ENCODE measurements at places on chromosomes 6 and 20.

DNA sequence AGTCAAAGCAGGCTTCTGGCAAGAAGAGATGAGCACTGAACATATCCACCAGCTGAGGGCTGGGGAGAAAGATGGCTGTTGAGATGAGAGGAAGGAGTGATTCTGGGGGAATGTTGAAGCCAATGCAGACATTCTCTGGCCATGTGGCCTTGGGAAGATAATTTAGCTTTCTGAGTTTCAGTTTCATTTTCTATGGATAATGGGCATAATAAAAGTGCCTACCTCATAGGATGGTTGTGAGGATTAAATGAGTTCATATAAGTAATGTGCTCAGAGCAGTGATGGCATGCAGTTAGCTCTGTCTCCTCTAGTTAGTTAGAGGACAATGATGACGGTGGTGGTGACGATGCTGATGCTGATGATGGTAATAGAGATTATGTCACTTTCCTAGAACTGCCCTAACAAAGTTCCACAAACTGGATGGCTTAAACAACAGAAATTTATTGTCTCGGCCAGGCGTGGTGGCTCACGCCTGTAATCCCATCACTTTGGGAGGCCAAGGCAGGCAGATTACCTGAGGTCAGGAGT, 18.5 kb upstream of the KCNK5 start:
- no peak for DNase-seq

GRCh38 chr20:62719250-62719935, 10.8 kb downstream of the NTSR1 start:
- peak; percentile 62 for DNase-seq

DNA sequence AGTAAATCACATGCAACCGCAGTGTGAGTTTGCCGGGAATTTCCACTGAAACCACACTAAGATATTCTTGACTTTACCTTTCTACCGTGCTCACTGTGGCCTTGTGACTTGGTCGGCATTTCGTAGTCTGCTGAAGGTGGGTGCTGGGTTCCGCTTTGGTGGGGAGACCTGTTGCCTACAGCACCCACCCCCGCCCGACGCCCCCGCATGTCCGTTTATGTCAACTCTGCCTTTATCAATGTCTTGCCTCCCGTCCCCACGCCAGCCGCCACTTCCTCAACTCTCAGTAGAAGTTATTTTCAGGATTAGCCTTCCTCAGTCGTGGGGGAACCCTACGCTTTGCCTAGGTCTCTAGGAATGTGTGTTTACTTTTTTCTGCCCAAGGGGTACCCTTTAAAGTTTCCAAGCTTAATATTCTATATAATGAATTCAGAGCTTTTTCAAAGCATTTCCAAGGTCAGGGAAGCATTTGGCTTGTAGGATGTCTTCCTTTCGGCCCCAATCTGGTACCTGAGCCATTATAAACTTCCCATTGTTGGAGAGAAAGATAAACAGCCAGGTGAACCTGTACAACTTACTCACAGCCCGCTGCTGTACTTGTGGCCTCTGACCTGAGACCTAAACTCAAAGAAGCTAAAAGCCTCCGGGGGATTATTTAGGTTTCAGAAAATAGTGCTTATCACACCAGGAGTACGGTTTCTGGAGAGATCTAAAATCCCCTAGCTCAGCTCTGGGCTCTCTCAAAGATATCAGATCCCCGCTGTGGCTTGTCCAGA, 54.2 kb downstream of the TBC1D7 start:
- DNase-seq: no peak

DNA sequence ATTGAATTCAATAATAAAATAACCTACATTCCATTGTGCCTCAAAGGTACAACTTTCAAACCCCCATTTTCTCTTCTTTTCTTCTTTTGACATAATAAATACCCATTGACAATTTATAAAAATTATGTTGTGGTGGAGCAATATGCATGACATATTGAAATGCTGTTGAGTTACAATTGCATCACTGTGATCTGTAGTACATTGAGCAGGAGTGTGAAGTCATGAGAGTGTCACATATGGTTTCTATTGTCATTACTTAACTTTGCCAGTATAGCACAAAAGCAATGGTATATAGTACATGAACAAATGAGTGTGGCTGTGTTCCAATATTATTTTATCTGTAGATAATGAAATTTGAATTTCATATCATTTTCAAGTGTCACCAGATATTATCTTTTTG, 441.3 kb downstream of the GJA1 start:
- no peak for DNase-seq

- no peak for DNase-seq
These were observed 37.8 kb downstream of the FAM209B start for GRCh38 chr20:56570832-56571231.

GRCh38 chr20:48910347-48910781, 11.1 kb upstream of the ARFGEF2 start:
- no peak for DNase-seq

GRCh38 chr6:115487331-115487730, 573.4 kb downstream of the FRK start:
- no peak for DNase-seq

DNA sequence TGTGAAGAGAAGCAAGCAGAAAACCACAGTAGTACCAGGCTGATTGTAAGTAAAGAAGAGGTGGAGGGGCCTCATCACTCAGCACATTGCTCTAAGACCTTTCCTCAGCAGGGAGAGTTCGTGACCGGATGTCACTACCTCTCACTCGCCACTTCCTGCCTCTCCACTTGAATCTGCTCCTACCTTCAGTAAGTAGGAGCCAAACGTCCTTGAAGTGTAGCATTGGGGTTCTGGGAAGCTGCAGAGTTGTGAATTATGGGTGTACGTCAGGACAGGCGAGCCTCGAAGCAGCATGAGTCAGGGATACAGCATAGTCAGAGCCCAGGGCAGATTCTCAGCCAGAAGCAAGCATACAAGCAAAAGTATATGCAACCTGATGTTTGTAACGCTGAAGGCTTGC, 224.9 kb downstream of the PHACTR1 start:
- no peak for DNase-seq

- peak; percentile 20 for DNase-seq
These were observed 862 bp upstream of the SOBP start for GRCh38 chr6:107488875-107489635.

DNA sequence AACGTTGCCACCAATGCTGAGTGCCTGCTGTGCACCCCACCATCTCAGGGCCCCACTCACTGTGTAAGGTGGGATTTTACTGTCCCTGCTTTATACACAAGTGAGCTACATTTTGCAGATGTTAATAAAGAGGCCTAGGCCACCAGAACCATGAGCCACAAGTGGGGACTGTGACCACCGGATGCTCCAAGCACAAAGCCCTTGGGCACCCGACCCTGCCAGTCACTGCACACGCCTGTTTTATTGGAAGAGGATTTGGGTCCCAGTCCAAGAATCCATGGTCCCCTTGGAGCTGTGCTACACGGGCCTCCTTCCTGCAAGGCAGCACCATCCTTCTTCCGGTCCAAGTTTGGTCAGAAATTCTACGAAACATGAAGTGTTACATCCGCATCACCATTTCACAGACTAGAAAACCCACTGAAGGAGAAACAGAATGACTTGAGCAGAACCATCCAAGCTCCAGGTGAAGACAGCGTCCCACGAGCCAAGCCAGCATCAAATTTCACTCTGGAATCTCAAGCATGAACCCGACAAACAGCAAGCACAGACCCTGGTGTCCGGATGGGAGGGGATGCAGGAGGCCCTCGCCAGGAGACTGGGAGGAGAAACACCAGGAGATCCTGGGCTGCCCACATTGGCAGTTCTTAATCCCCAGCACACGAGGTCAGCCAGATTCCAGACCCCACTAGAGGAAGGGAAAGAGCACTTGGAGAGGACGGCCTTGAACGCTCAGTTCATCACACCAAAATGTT, 226.9 kb downstream of the DLL1 start:
- no peak for DNase-seq

DNA sequence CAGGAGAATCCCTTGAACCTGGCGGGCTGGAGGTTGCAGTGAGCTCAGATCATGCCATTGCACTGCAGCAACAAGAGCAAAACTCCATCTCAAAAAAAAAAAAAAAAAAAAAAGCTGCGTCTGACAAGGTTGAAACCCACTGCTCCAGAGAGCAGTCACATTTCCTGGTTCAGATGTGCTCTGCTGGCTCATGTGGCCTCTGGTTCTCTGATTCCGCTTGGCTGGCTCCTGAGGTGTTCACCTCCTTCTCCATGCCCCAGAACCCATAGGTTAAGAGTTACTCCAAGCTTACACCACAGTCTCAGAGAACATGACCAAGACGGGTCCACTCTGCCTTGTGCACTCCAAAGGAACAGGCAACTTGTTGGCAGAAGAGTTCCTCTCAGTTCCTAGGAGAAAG, 8.8 kb upstream of the CNR1 start:
- no peak for DNase-seq

DNA sequence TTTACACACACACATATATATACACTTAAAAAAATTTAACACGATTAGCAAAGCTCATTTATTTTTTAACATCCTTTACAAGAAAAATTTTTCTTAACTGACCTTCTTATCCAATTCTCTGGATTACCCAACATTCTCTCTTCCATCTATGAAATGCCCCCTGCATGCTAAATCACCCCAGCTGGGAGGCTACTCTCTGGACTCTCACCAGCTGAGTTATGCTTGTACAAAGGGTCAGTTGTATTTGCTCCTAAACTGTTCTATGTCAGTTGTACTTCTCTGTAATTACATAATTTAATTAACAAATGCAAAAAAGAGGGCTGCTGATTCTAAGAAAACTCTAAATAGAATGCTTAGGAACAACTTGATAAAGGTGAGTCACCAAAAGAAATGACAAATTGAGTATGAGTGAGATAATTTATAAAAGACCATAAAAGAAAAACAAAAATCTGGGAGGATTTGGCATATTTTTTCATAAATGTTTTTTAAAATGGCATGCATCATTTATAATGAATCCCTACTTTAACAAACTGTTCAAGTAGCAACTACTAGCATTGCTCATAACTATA, 120.5 kb downstream of the KIF13A start:
- no peak for DNase-seq

GRCh38 chr20:21325296-21325695, 22.2 kb downstream of the XRN2 start:
- peak; percentile 34 for DNase-seq

DNA sequence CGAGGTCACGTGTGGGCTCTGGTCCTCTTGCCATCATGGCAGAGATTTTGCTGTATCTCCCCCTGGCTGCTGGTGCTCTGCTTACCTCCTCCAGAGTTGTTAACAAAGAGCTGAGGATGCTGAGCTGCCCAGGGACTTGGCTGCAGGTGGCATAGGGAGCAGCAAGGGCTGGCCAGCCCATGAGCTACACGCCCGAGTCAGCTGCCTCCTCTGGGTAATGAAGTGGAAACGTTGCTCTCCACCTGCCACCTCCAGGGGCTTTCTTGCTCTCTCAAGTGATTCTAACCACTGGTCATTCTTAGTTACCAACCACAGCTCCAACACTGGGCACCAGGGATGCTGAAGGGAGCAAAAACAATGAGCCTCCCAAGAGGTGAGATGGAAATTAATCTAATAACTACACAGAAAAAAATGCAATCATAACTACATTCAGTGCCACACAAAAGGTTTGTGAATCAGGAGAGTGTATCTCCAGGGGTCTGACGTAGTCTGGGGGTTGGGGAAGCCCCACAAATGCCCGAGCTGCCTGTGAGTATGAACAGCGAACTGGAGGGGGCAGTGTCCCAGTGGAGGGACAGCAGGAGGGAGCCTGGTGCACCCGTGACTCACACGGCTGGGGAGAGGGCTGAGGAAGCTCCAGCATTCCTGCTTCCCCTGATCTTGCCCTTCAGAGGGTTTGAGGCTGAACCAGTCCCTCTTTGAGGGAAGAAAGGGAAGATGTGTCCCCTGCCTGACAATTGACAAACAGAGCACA, 78.7 kb downstream of the CDH26 start:
- peak; percentile 59 for DNase-seq

DNA sequence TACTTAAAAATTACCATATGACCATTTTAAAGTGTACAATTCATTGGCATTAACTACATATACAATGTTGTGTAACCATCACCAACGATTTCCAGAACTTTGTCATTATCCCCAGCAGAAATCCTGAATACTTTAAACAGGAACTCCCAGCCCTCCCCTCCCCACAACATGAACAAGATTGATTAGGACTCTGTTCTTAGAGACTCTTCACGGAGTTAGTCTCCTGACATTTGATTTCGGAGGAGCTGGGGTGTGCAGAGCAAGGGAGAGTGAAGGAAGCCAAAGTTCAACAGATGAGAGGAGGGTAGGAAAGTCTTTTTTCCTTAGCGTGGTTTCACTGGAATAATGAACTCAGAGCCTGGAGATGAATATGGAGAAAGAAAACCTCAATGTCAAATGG, 17.2 kb upstream of the QKI start:
- DNase-seq: no peak

- DNase-seq: no peak
These were observed 634.6 kb downstream of the PRKN start for GRCh38 chr6:162092816-162093502.

DNA sequence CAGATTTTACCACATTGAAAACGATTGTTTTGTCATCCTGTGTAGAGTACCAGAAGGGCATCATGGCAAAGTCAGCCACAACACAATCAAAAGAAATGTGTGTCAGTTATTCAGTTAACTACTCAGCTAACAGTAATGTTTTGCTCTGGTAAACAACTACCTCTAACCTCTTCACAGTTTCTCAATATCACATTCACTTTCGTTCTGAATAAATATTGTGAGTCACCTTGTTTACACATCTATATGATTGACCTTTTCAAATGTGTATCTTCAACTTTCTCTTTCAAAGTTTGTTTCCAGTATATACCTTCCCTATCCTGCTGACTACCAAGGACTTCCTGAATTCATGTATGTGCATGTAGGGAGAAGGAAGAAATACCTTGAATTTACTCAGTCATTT, 216.6 kb upstream of the UFL1 start:
- DNase-seq: no peak
